ENCODE measurements at places on chromosomes 4 and X.

GRCh38 chrX:106300239-106300638 lies 132.1 kb downstream of the PWWP3B start:
- no peak for DNase-seq

DNA sequence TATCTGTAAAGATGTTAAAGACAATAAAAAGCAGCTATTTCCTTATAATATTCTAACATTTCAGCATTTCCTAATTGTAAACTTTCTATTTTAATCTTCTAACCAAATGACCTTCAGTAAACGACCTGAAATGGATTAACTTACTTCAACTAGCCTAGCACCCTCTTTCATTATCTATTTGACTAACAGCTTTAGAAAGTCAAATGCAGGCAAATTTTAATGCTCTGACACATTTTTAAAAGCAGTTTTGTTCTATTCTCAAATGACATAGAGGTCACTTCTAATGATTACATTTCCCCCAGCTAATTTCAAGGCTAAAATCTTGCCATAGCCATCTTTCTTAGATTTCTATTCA lies 41.9 kb downstream of the SLC7A11 start:
- DNase-seq, result no peak

DNA sequence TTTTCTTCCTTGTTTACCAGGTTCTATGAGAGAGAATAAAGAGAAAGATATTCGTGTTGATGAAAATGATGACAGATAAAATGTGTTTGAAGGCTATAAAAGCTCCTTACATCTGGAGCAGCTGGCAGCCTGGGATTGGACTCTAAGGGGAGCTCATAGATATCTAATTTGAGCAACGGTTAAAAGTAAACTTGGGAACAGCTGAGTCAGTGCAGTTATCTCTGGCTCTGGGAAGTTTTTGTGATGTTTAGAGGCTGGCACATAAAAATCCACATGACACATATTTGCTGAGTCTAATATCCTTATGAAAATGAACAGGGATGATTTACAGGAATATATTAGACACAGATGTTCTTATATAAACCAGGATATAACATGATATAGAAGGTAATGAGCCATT lies 331.8 kb upstream of the TENM3 start:
- peak; percentile 33 for DNase-seq

DNA sequence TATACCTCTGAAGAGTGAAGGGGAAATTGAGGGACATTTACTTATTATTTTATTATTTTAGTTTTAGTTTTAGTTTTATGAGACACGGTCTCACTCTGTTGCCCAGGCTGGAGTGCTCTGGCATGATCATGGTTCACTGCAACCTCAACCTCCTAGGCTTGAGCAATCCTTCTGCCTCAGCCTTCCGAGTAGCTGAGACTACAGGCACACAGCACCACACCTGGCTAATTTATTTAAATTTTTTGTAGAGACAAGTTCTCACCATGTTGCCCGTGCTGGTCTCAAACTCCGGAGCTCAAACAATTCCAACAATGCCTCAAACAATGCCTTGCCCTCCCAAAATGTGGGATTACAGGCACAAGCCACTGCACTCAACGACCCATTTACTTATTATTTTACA lies 68.4 kb upstream of the BMP2K start:
- DNase-seq, result no peak

GRCh38 chrX:22314211-22314610 lies 41.5 kb downstream of the CBLL2 start:
- DNase-seq, result no peak

DNA sequence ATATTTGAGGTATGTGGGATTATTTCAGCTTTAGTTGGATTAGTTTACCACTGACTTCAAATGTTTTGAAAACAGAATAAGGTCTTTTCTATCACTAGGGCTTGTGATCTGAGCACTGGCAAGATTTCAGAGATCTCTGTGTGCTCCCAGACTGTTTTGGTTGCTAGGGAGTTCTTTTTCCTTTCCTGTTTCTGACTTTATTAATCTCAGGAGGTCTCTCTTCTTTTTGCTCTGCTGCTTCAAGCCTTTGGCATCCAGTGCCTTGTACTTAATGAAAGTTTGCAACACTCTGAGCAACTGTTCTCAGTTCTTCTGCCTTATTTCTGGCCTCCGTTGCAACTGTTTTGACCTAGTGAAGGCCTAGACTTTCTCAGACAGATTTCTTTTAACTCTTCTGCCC lies 32.1 kb upstream of the PAQR3 start:
- DNase-seq, result no peak

DNA sequence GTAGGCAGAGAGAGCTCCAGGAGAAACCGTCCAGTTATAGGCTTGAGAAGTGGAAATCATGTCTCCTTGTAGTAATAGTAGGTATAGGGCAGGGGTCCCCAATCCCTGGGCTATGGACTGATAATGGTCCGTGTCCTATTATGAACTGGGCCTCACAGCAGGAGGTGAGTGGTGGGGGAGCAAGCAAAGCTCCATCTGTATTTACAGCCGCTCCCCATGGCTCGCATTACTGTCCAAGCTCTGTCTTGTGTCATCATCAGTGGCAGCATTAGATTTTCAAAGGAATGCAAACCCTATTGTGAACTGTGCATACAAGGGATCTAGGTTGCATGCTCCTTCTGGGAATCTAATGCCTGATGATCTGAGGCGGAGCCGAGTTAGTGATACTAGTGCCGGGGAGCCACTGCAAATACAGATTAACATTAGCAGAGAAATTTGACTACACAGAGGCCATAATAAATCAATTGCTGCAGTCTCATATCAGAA lies 67.6 kb downstream of the MRPL1 start:
- no peak for DNase-seq

DNA sequence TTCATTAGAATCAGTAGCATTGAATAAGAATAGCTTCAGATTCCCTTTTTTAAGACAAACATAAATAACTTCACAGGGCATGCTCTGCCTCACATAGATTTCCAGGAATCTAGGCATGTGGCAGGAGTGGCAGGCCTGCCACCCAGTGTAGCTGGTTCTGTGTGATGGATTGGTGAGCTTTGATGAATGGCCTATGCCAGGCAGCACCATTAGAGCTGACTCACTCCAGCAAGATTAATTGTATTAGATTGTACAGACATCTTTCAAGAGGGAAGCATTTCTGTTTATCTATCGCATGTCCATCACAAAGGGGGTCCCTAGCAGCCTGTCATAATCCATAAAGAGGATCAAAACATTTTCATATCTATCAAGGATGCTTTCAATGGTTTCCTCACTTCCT lies 71.9 kb downstream of the NAA11 start:
- DNase-seq, result no peak

- DNase-seq, result no peak
Observed at GRCh38 chr4:2733001-2733843, 22.9 kb downstream of the TNIP2 start.

DNA sequence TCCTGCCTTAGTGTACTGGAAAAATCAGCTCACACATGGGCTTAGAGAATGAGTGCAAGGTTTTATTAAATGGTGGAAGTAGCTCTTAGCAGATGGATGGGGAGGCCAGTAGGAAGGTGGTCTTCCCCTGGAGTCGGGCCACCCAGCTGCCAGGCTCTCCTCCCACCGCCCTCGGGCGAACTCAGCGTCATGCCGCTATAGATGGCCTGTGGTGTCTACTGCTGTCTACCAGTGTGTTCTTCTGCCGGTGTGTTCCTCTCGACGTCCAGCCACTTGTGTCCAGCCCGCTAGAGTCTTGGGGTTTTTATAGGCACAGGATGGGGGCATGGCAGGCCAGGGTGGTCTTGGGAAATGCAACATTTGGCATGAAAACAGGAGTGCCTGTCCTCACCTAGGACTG lies 198.7 kb upstream of the NDST3 start:
- no peak for DNase-seq

GRCh38 chr4:4425119-4425690 lies 38.3 kb downstream of the NSG1 start:
- no peak for DNase-seq

DNA sequence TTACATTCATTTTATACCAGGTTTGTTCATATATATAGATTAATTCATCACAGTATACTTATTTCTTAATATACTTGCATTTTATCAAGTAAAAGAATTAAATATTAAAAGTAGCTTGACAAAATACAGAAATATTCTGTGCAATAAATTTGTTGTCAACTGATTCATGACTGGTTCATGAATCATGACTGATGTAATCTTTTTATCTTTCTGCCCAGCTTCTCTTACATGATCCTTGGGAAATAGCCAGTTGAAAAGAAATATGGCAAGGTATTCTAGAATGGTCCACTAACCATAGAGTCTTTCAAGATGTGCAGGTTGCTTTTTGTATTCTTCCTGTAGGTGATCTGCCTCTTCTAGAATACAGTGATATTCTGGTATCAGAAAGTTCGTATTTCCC lies 4.2 kb upstream of the CCNA2 start:
- DNase-seq, result peak; percentile 47

DNA sequence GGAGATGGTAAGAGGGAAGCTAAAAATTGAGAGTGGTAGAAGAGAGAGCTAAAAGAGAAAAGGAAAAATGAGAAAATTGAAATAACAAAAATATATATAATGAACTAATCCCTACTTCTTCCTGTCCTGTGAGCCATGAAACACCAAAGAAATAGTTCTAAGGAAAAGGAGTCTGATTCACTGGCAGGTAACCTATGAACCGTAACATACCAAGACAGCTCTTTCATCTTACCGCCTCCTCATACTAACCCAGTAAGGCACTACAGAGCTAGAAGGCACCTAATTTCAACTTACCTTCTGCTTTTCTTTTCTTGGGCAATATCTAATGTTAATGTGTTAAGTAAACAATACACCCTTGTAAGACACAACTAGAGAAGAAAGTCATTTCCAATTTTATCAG lies 297.7 kb upstream of the DIAPH2 start:
- DNase-seq, result no peak

DNA sequence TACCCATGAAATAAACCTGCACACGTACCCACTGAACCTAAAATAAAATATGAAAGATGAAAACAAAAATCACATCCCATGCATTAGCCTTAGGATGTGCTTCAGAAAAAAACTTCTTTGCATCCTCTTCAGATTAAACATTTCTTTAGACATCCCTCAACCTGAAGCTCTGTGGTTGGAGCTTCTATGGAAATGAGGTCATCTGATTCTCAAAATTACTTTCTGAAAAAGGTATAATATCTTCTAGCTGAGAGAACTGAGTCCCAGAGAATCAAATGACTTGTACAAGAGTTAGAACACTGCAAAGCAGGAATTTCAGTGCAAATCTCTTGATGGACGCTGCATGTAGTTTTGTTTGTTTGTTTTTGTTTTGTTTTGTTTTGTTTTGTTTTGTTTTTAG lies 19.1 kb upstream of the ANTXR2 start:
- DNase-seq, result no peak

DNA sequence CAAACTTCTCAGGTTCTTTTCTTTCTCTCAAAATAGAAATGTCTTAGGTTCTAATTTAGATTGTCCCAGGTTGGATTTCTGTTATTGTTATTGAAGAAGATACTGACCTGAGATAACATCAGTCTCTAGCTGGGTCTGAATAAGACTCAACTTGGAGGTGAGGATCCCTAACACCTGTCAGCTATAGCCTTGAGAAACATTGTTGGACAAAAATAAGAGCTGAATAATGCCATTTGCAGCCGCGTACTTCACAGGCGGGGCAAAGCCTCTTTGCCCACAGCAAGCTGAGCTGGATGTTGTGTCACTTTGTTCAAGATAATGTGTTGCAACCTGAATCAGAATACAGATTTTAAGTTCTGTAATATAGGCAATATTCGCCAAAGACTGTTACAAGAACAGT lies 35.6 kb downstream of the VCX3B start:
- no peak for DNase-seq

- peak; percentile 5 for DNase-seq
Observed at GRCh38 chr4:125041372-125041930, 273.3 kb upstream of the FAT4 start.

- no peak for DNase-seq
Observed at GRCh38 chr4:13238936-13239335, 245.2 kb downstream of the RAB28 start.

- DNase-seq, result no peak
Observed at GRCh38 chrX:109691752-109692151, 41.3 kb downstream of the ACSL4 start.

DNA sequence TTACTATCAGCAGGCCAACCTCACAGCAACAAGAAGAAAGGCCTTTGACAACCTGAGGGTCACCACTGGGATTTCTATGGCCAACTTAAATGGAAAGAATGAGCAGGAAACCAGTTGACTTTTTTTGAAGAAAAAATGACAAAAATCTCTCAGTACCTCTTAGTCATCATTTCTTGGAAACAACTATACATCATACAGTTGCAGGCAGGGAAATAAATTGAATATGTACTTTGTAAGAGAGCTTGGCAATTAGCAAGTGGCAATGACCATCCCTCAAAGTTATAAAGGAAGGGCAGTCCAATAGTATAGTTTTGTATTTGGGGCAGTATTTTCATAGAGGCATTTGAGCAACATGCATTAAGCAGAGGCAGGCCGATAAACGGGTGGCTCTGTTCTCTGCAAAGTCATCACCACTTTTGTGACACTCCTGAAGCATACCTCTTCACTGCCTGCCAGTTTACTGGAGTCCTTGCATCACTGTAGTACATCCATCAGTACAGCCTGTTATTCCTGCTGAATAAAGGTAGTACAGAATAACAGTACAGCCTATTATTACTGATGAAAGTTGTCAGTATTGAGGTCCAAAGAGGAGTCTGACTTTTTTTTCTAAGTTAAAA lies 83.3 kb upstream of the AMELX start:
- no peak for DNase-seq
